HS-5 (cell line): ENCODE measurements at places on chromosomes 1 and 21.

DNA sequence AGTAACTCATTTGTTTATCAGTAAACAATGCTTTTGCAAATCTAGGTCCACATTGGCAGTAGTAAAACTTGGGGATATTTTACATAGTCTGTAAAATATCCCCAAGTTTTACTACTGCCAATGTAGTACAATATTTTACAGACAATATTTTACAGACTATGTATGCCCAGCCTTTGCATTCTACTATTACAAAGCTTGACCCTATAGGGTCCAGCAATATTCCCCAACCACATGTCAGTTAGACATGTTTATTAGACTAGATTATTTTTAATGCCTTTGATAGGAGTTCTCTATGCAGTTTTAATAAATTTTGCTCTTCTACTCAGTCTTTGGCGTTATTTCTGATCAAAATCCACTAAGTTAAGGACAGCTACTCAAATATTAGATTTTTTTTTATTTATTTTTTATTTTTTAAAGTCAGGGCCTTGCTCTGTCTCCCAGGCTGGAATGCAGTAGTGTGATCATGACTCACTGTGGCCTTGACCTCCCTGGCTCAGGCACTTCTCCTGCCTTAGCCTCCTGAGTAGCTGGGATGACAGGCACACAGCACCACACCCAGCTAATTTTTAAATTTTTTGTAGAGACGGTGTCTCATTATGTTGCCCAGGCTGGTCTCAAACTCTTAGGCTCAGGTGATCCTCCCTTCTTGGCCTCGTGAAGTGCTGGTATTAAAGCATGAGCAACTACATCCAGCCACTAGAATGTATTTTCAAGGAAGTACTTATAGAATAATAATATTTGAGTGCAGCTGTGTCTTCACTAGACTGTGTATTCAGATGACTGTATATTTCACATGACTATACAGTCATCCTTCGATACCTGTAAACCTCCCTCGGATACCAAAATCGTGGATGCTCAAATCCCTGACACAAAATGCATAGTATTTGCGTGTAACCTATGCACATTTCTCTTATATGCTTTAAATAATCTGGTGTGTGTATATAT is 19.8 kb downstream of the MIER1 start:
- peak; percentile 78 for DNase-seq

DNA sequence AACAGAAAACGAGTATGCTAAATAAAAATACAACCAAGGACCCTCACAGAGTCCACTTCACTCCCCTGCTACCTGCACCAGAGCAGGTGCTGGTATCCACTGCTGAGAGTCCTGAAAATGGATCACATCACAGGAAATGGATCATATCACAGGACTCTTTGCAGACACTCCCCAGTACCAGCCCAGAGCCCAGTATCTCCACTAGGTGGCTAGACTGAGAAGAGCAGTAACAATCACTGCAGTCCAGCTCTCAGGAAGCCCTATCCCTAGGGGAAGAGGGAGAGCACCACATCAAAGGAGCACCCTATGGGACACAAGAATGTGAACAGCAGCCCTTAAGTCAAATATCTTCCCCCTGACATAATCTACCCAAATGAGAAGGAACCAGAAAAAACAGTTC is 28.0 kb downstream of the AGBL4 start:
- no peak for DNase-seq

DNA sequence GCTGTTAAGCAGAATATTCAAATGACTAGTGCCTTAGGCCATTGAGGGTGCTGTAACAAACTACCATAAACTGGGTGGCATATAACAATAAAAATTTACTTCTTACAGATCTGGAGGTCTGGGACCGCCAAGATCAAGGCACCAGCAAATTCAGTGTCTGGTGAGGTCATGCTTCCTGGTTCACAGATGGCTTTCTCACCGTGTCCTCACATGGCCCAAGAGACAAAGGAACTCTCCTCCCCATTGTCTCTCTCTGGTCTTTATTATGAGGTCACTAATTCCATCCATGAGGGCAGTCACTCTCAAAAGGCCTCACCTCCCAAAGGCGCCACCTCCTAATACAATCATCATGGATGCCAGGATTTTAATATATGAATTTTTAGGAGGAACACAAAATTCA is 127.3 kb downstream of the GABPA start:
- DNase-seq, result no peak

GRCh38 chr1:234302354-234302962 is 70.8 kb upstream of the COA6 start:
- no peak for DNase-seq

- no peak for DNase-seq
Measured at GRCh38 chr21:44802396-44803153, 955 bp upstream of the UBE2G2 start.
